ENCODE measurements at places on chromosomes 3 and 15. TPM values are rescaled to one million over a fixed set of nuclear protein-coding genes. Genes with fewer than 3 reads are reported as not detected.

PDCD10 gene
- total RNA-seq, result 33.5 TPM

AGTR1 gene
- total RNA-seq, result 1.9 TPM

NMD3 gene
- 41.9 TPM for total RNA-seq

GOLGA6L10 gene
- total RNA-seq, result 1.6 TPM

CAV3 gene
- total RNA-seq, result not detected

SKOR1 gene
- total RNA-seq, result 0.43 TPM

NECTIN3 gene
- 27.7 TPM for total RNA-seq

GP5 gene
- 0.17 TPM for total RNA-seq

STRC gene
- 1.6 TPM for total RNA-seq

CCDC54 gene
- total RNA-seq, result not detected

CGNL1 gene
- 7.9 TPM for total RNA-seq

CCDC12 gene
- 50.0 TPM for total RNA-seq

GOLGA8J gene
- total RNA-seq, result not detected

- DNase-seq, result no peak
These were observed 306.5 kb upstream of the SLITRK3 start for GRCh38 chr3:165502707-165503106.

GRCh38 chr3:194736277-194736895 is 50.7 kb downstream of the FAM43A start:
- DNase-seq, result no peak

DNA sequence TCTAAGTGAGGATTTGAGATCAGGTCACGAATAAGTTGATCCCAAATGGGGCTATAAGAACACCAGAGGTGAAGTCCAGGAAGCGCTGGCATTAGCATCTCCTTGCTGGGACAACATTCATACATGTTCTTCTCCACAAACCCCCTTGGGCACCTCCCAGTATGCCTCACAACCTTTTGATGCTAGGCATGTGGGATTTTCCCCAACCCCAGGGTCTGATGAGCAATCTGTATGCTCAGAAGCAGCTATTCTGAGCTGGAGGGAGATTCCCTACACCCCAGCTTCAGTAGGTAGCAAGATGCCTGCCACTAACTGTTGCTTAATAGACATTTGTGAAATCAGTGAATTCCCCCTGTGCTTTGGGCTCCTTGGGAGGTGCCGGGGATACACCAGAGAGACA is 32.2 kb downstream of the SLC6A11 start:
- no peak for DNase-seq

- no peak for DNase-seq
These were observed 32.4 kb upstream of the SLC6A11 start for GRCh38 chr3:10783360-10784351.

GRCh38 chr3:156600834-156601233 is 45.9 kb upstream of the SSR3 start:
- no peak for DNase-seq

- DNase-seq, result no peak
These were observed 5.0 kb downstream of the MEX3B start for GRCh38 chr15:82040862-82041261.

GRCh38 chr3:78861156-78861555 is 906.6 kb downstream of the ROBO1 start:
- no peak for DNase-seq

- DNase-seq, result no peak
These were observed 179.5 kb upstream of the CD96 start for GRCh38 chr3:111362381-111363009.

- DNase-seq, result no peak
These were observed 22.4 kb downstream of the PTH1R start for GRCh38 chr3:46900007-46900292.

DNA sequence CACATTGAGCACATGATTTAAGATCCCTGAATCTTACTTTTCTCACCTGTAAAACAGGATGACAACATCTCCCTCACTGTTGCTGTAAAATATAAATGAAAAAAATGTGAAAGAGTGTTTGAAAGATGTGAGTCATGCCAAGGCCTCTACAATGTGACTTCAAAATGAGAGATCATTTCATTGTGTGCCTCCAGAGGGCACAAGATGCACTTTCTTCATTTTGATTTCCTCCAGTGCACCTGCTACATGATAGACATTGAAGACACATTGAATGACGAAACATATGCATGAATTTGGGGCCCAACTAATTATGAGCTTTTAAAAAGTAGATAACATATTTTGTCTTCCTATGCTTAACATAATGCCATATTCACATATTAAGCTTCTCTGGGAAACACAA is 170.3 kb downstream of the MOBP start:
- DNase-seq, result no peak

DNA sequence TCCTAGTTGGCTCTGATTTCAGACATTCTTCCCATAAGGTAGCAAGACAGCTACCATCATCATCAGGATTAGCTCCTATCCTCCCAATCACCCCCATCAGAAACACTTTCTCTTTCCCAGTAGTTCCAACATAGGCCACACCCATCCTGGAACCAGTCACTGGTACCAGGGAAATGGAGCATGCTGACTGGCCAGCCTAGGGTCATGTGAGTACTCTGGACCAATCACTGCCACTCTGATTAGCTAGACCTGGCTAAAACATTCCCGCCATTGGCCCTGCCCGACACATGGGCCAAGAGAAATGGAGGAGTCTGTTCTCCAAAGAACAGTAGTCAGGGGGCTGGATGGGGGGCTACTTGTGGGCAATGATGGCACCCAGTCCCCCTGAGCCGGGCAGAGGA is 12.4 kb downstream of the EFCC1 start:
- DNase-seq, result no peak

DNA sequence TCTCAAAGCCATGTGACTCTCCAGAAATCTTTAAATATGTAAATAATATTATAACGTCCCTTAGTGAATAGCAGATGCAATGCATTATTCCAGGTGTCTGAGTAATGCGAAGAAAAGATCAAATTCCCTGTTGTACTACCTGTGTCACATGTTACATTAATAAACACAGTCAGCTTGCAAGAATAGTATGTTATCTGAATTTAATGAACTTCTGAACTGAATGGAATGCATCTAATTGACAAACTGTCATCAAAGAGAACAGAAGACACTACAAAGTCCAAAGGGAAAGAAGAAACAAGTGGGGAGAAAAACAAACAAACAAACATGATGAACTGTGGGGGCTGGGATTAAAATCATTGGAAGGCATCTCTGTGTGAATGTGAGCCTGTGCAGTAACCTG is 508.8 kb downstream of the LPP start:
- no peak for DNase-seq

GRCh38 chr15:80902298-80902801 is 87.3 kb downstream of the MESD start:
- no peak for DNase-seq

DNA sequence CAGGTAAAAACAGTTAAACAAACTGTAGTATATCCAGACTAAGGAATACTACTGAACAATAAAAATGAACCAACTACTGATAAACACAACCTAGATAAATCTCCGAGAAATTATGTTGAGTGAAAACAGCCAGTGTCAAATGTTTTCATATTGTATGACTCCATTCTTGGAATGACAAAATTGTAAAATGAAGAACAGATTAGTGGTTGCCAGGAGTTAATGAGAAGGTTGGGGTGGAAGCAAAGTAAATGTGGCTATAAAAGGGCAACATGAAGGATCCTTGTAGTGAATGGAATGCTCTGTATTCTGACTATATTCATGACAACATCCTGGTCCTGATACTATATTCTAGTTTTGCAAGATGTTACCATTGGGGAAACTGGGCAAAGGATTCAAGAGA is 27.5 kb upstream of the ACKR4 start:
- DNase-seq, result no peak

DNA sequence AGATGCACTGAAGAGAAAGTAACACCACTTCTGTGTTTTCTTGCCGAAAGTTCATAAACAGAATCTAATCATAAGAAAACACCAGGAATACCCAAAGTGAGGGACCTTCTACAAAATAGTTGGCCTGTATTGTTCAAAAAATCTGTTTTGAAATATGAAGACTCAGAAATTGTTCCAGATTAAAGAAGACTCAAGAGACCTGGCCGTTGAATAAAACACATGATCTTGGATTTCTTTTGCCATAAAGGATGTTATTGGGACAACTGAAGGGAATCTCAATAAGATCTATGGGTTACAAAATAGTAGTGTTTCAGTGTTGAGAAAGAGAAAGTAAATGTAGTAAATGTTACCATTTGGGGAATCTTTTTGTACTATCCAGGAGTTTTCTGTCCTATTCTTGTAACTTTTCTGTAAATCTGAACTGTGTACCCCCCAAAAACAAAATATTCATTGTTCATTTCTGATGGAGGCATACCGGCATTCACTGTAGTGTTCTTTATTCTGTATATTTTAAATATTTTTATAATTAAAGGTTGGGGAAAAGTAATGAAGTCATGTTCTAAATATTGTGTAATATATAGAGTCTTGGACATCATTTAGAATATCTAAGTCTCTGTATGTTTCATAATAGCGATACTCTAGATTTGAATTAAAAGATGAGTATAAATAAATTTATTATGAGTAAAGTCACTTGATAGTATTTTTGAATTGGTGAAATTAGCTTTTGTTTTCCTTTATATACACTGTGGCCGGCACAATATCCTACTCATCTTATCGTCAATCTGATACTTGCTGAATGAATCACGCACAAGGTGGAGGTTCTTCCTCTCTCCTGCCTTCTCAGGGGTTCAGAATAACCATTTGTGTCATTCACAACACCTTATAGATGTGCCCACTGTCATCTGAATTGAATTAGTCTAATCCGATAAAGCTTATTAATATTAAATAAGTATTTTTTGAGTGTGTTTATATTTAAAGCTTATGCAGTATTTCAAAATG is 66.7 kb downstream of the TRAK1 start:
- DNase-seq, result no peak

DNA sequence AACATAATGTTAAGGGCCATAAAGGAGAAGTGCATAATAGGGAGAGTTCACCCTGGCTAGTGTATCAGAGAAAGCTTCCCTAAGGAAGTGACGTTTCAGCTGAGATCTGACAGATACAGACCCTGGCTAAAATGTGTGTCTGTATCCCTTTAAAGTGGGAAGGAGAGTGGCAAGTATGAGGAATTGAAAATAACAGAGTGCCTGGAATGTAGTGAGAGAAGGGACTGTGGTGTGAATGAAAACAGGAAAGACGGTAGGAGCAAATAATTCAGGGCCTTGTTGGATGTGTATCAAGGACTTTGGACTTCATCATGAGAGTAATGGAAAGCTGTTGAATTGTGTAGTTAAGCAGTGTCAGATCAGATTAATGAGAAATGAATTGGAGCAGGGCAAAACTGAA is 30.5 kb downstream of the NEO1 start:
- peak; percentile 24 for DNase-seq

DNA sequence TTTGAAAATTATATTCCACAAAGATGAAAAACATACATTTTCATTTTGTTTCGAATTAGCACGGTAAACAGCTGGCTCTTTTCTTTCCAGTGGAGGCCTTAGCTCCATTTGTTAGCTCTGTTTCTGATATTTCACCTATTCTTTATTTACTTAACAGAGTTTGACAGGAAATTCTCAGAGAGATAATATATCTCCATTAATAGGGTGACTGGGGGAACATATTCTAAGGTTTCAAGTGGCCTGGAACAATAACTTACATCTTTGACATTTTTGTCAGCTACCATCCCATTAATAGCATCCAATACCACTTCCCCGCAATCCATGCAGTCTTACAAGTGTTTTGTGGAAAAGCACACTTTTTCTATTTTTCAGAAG is 577.6 kb upstream of the MDFIC2 start:
- DNase-seq, result no peak

DNA sequence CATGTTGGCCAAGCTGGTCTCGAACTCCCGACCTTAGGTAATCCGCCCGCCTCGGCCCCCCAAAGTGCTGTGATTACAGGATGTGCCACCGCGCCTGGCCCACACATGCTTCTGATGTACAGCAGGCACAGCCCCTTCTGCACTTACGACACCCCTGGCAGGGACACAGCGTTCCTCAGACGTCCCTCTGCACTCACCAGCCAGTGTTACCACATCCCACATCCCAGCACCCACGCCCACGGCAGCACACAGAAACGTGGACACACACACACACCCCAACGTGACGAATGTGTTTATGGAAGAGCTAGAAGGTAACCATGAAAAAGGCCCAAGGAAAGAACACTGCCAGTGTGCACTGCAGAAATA is 576 bp upstream of the RPAP1 start:
- DNase-seq, result no peak

GRCh38 chr3:37984596-37984995 is 6.0 kb upstream of the VILL start:
- DNase-seq, result no peak

GRCh38 chr3:3177861-3178497 is 1.5 kb downstream of the CRBN start:
- DNase-seq, result no peak

DNA sequence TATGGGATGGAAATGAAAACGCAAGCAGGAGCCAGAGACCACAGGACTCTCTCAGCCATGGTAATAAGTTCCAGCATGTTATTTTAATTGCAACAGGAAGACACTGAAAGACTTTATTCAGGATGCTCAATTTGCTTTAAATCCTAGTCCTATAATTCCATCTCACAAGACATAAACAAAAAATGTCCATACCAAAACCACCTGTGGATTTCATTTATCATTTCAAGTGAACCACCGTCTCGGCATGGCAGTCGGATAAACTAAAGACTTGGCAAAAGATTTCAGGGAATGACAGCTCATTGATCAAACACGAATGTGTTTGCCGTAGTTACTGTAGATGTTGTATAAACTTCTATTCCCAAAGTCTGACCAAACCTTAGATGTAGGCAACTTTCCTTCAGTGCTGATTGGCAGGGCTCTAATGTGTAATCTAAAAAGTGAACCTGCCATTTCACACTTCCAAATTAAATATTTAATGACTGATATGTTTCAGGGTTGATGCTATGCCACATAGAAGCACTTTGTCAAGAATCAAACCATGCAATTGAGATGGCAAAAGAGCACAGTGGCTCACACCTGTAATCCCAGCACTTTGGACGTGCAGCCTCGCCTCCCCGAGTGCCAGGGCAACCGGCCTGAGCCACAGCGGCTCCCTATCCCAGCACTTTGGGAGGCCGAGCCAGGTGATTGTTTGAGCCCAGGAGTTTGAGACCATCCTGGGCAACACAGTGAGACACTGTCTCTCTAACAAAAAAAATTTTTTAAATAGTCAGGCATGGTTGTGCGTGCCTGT is 331.7 kb downstream of the MAGI1 start:
- DNase-seq, result no peak

GRCh38 chr3:5729852-5730251 is 542.3 kb downstream of the EDEM1 start:
- no peak for DNase-seq

DNA sequence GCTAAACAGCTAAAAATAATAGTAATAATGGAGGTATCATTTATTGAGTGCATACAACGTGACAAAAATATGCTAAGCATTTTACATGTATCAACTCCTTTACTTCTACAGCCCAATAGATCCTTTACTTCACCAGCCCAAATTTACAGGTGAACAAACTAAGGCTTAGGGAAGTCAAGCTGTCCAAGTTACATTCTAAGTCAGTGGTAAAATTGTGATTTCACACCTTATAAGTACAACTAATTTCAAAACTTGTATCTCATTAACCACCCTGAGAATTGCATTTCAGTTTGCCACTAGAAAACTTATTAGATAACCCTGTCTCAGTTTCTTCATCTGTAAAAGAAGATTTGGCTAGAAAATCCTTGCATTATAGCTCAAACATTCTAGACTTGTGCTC is 10.7 kb downstream of the SLC33A1 start:
- no peak for DNase-seq
